Left lung (tissue), 14 donors: ENCODE measurements at places on chromosomes 1 and 21. TPM values are rescaled to one million over a fixed set of nuclear protein-coding genes. Genes with fewer than 3 reads are reported as not detected.

- no peak for DNase-seq
- no peaks in the 10 kb centered on the region for H3K36me3 ChIP-seq
- no peaks in the 10 kb centered on the region for H3K27me3 ChIP-seq
- no peak overlapping the region for H3K27ac ChIP-seq
- no peak overlapping the region for H3K4me3 ChIP-seq
Measured at GRCh38 chr21:29215709-29216108, 83.0 kb upstream of the BACH1 start.

- no peak overlapping the region for H3K27ac ChIP-seq
- no peak overlapping the region for H3K4me3 ChIP-seq
- peaks cover 3% of the 10 kb centered on the region for H3K4me1 ChIP-seq
- H3K27me3 ChIP-seq: no peaks in the 10 kb centered on the region
- no peaks in the 10 kb centered on the region for H3K36me3 ChIP-seq
Measured at GRCh38 chr1:110463725-110464124, 12.8 kb downstream of the PROK1 start.

GRCh38 chr1:232571523-232571922, 58.4 kb downstream of the SIPA1L2 start:
- H3K36me3 ChIP-seq: no peaks in the 10 kb centered on the region
- H3K4me1 ChIP-seq: no peaks in the 10 kb centered on the region
- DNase-seq: no peak
- no peak overlapping the region for H3K27ac ChIP-seq

DNA sequence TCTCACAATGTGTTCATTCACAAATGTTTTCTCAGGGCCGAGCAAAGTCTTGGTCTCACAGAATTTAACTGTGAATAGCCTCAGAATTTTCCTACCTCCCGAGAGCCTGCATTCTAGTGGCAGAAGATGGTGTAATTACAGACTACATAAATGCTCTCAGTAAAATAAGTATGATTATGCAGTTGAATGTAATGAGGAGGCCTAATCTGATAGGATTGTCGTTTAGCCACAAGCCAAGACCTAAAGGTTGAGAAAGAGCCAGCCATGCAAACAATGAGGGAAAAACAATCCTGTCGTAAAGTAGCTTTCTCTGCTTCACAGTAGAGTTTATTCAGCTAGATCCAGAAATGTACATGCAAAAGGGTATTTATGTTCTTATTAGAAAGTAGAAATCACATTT, 607.8 kb upstream of the B3GALT2 start:
- peak; percentile 26 for DNase-seq
- H3K4me3 ChIP-seq: no peak overlapping the region
- H3K36me3 ChIP-seq: no peaks in the 10 kb centered on the region
- no peaks in the 10 kb centered on the region for H3K4me1 ChIP-seq
- no peak overlapping the region for H3K27ac ChIP-seq
- no peaks in the 10 kb centered on the region for H3K27me3 ChIP-seq

DNA sequence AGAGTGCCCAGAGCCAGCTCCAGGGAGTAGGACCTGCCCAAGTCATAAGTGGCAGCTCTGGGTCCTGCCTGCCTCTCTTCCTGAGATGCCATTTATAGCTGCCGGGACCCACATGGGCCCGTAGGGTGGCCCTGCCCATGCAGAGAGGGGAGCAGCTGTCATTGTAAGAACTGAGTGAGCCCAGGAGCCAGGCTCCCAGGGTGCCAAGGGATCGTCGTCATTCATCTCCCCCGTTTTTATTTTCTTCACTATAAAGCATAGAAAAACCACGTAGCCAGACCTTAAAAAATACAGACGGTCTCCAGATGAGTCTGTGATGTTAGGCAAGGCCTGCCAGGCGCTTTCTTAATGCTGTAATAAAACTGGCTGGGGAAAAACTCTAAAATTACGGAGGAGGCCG, 90.7 kb downstream of the IGSF21 start:
- H3K36me3 ChIP-seq: no peaks in the 10 kb centered on the region
- H3K4me1 ChIP-seq: no peaks in the 10 kb centered on the region
- H3K27ac ChIP-seq: no peak overlapping the region
- peaks cover 94% of the 10 kb centered on the region for H3K27me3 ChIP-seq

DNA sequence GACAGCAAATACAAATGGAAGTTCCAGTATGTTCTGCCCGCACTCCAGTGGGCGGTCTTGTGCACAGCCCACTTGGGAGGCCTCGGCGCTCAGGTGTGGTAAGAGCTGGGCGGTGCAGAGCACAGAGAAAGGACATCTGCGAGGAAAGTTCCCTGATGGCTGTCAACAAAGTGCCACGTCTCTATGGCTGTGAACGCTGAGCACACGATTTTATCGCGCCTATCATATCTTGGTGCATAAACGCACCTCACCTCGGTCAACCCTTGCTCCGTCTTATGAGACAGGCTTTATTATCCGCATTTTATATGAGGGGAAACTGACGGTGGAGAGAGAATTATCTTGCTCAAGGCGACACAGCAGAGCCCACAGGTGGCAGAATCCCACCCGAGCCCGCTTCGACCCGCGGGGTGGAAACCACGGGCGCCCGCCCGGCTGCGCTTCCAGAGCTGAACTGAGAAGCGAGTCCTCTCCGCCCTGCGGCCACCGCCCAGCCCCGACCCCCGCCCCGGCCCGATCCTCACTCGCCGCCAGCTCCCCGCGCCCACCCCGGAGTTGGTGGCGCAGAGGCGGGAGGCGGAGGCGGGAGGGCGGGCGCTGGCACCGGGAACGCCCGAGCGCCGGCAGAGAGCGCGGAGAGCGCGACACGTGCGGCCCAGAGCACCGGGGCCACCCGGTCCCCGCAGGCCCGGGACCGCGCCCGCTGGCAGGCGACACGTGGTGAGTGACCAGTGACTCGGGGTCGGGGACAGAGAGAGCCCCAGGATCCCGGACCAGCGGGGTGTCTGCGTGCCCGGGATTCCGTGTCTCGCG, at the start of gene IL12RB2:
Gene IL12RB2 (plus strand): TSS at position 623 of the 810 bp plus-strand sequence. CDS start 12,496 bp downstream, outside the sequence.
- H3K36me3 ChIP-seq: no peaks in the 10 kb centered on the region
- peak within 1 kb of the TSS; percentile 44 for H3K4me3 ChIP-seq
- H3K4me1 ChIP-seq: peaks cover 3% of the 10 kb centered on the region
- peaks cover 51% of the 10 kb centered on the region for H3K27me3 ChIP-seq

The SMG7 gene
- polyA plus RNA-seq: 69.6 TPM

The GCSAML gene
- polyA plus RNA-seq: 0.17 TPM

The CYP4A11 gene
- polyA plus RNA-seq: 0.61 TPM

The CFAP126 gene
- polyA plus RNA-seq: 11.9 TPM
